Fibroblast of skin of left biceps (primary cell): ENCODE measurements at places on chromosomes 1 and 21.

DNA sequence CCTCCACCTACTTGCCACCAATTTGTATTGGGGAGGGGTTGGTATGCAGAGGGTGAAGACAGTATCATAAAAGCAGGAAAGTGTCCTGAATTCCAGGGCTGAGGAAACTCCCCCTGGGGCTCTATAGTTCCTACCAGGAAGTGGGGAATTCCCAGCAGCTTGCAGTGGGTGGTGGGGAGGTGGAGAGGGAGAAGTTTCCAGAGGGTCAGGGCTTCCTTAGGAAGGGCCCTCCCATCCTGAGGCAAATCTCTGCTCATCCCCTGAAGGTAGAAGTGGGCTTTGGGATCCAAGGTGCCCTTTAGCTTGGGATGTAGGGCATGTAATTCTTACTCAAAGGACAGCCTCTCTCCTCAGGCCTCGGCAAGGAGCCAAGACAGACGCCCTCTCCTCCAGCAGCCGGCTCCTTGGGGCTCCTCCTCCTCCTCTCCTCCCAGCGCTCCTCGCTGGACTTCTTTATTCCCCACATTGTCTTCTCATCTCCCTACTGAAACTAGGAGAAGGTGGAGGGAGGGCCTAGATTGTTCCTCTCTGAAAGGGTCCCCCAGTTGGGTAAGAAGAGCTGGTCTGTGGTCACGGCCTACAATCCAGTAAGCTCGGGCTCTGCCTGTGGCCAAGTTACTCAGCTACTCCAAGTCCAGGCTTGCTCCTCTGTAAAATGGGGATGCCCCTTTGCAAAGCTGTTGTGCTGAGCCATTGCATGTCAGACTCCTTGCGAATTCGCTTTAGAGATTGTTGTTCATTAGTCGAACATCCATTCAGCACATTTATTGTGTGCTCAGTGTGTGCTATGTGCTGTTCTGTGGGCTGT lies 17.9 kb upstream of the CSF1 start:
- no peak for DNase-seq

DNA sequence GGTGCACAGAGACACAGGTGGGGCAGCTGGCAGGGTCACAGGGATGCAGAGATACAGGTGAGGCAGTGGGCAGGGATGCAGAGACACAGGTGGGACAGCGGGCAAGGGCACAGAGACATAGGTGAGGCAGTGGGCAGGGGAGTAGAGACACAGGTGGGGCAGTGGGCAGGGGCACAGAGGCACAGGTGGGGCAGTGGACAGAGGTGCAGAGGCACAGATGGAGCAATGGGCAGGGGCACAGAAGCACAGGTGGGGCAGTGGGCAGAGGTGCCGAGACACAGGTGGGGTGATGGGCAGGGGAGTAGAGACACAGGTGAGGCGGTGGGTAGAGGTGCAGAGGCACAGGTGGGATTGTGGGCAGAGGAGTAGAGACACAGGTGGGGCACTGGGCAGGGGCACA lies 117.3 kb upstream of the KLHDC7A start:
- DNase-seq = no peak

DNA sequence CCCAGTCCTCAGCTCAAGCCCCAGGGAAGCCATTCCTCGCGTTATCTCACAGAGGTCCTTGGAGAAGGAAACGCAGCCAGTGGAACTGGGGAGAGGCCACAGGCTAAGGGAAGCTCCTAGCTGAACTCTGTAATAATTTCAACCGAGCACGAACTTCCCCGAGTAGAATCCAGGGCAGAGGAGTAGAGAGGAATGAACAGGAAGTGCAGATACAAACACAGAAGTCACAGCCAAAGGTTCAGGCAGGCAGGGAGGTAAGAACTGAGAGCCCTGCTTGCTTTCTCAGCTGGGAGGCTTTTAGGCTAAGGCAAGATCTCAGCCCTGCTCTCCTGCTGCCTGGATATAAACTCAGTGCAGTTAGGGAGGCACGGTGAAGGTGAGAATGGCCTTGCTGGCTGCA lies 23.7 kb downstream of the WARS2 start:
- no peak for DNase-seq

GRCh38 chr1:206556047-206556749 lies 48.9 kb downstream of the RASSF5 start:
- DNase-seq = no peak

- DNase-seq = peak; percentile 96
These were observed 32.1 kb downstream of the TGFB2 start for GRCh38 chr1:218377143-218377660.

DNA sequence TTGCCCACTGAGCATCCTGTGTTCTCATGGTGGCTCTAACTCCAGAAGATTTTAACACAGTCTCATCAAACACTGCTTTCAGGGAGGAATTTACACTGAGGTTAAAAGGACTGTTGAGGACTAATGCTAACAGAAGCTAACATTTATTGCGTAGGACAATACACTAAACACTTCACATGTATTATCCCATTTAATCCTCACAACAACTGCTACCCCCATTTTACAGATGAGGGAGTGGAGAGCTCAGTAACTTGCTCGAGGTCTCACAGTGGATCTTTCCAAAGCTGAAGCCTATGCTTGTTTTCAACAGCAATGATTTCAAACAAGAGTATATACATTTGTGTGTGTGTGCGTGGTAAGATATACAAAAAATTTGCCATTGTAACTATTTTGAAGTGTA lies 13.9 kb downstream of the ATF3 start:
- no peak for DNase-seq
